ENCODE measurements at places on chromosomes 6 and 20.

DNA sequence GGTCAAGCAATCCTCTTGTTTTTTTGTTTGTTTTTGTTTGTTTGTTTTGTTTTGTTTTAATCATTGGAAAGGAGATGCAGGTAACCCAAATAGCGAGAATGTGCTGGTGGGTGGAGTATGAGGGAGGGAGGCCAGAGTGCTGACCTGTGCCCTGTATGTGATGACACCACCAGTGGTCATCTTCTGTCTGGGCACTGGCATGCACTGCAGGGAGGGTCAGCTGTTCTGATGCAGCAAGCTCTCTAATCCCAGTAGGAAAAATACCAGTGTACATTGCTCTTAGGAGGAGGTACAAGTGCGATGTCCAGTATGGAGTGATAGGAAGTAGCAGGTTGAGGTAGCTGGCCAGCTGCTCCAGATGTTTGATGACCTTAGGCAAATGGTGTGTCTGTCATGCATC is 2.9 kb upstream of the CST1 start:
- no peak for DNase-seq

DNA sequence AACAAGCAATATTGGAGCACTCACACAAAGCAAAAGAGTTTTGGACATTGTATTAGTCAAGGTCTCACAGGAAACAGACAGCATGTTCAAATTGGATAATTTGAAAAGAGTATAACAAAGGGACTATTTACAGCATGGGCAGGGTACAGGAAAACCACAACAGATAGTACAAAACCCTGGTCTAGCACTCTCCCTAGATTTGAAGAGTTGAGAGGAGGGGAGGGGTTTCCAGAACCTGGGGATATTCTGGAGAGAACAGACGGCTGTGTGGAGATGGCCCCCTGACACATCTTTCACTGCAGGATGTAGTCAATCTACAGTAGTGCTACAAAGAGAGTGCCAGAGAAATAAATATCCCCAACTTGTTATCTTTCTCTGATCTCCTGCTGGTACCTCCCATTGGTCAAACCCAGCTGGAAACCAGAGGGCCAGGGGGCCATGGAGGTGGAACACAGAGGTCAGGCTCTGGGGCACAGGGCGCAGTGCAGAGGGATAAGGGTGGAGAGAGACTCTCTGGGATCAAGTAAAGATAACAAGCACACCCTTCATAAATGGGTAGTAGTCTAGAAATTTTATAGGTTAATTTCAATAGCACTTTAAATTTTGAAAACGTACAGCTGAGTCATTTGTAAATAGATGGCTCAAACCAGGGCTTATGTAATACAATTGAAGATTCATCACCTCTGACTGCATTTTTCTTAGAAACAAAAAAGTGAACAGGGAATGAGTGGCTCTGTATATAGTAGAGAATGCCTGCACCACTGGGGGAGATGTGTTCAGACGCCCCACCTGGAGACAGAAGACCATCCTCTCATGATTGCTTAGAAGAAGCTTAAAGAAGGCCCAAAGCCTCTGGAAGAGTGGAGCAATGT is 25.7 kb downstream of the RCAN2 start:
- no peak for DNase-seq

GRCh38 chr20:63101781-63102720 is 95.3 kb upstream of the BHLHE23 start:
- DNase-seq, result no peak

DNA sequence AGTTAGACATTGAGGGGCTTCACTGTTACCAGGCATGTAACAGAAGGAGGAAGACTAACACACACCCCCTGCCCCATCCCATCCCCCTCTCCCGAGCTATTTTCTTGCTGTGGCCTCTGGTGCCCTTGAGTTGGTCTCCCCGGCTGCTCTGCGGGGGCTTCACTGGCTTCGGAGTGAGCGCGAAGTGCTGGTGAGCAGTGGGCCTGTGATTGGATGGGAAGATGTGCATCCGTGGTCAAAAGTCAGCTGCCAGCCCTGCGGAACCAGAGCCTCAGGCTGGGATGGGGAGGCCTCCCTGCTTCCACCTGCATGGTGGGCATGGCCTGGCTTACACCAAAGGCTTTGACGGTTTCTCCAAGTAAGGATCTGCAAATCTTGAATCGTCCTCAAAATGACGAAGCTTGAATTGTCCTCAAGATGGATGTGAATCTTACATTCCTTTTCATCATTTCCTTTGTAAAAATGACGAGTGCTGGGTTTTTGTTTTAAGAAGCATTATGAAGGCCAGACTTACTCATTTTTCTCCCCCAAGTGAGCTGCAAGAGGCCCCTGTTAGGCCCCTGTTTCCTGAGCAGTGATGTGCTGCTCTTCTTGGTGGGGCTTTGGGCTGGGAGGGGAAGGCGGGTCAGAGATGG is 23.7 kb downstream of the SPATA2 start:
- no peak for DNase-seq

- no peak for DNase-seq
These were observed 314.0 kb downstream of the BMP7 start for GRCh38 chr20:56952258-56953047.

DNA sequence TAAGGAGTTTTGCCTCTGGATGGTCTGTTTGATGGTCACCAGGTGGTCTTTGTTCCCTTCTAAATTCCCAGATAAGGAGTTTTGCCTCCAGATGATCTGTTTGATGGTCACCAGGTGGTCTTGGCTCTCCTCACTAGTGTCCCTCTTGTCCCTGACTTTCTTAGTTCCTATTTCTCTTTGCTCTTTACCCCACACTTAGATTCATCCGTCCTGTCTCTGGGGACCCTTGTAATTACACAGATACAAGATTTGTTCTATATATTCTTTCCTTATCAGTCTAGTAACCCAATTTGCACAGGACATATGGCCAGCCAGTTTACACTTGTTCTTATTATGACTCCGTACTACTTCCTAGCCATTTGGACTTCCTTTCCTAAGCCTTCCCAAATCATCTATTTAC is 84.0 kb upstream of the B3GAT2 start:
- DNase-seq, result no peak

GRCh38 chr6:125791151-125791819 is 525 bp downstream of the NCOA7 start:
- no peak for DNase-seq

- DNase-seq, result no peak
These were observed 8.3 kb upstream of the TTPAL start for GRCh38 chr20:44467289-44467883.

GRCh38 chr20:50547964-50548363 is 37.8 kb downstream of the PTPN1 start:
- no peak for DNase-seq

DNA sequence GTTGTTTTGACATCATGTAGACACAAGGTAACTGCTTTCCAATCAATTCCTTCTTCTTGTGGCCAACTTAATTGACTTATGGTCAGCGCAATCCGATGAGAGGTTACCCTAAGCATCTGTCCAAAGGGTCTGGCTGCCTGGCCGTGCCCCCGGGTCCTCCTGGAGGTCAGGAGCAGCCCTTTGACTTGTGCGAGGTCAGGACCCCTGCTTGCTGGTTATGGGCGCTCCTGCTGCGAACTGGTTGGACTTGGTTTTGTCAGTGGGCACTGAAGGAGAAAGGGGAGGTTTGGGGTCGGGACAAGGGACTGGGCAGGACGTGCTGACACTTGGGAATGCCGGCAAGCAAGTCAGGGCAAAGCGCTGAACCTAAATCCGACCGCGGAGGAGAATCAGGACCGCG is 215.6 kb downstream of the QKI start:
- DNase-seq, result no peak

All from AG09319 (cell line).